ENCODE measurements at places on chromosomes 5 and 9.

- DNase-seq, result no peak
Observed at GRCh38 chr5:154999865-155000264, 13.7 kb upstream of the KIF4B start.

- DNase-seq, result no peak
Observed at GRCh38 chr5:103298607-103299188, 40.1 kb downstream of the MACIR start.

DNA sequence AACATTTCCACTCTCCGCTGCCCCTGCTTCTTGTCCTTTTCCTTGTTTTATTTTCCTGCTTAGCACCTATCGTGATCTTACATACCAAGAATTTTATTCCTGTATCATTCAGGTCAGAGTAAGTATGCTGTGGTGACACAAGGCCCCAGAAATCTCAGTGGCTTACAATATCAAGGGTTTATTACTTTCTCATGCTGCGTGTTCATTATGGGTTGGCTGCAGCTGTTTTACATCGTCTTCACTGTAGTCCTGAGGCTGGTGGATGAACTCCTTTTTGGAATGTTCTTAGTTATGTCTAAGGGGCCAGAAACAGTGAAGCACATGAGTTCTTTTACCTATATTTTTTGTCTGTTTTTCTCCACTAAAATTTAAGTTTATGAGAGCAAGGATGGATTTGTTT is 51.2 kb downstream of the FCHO2 start:
- no peak for DNase-seq

GRCh38 chr9:99368341-99369326 is 146.6 kb downstream of the SEC61B start:
- peak; percentile 67 for DNase-seq

- no peak for DNase-seq
Observed at GRCh38 chr9:2385746-2386145, 235.8 kb upstream of the VLDLR start.

GRCh38 chr9:107178293-107178692 is 104.8 kb upstream of the RAD23B start:
- no peak for DNase-seq

- no peak for DNase-seq
Observed at GRCh38 chr5:33242277-33242676, 198.5 kb upstream of the TARS1 start.

GRCh38 chr5:51392689-51393199 is 9.5 kb downstream of the ISL1 start:
- no peak for DNase-seq

GRCh38 chr5:24005384-24005783 is 498.0 kb downstream of the PRDM9 start:
- DNase-seq, result no peak

- no peak for DNase-seq
Observed at GRCh38 chr9:112575107-112575506, 88.5 kb downstream of the KIAA1958 start.

DNA sequence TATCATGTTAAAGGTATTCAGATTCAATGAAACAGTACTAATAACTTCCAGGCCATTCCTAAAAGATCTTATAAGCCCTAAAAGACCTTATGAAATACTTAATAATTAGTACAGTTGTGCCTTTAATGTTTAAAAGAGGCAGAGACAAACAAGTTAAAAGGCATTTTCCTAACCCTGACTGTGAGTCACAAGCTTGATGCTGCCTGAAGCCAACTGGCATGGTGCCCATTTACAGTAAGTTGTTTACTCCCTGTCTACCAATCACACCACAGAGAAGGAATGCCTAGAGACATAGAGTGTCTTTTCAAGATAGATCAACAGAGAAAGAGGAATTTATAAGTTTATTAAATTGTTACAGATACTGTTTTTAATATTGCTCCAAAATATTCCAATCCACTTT is 47.8 kb downstream of the NR3C1 start:
- DNase-seq, result peak; percentile 38

DNA sequence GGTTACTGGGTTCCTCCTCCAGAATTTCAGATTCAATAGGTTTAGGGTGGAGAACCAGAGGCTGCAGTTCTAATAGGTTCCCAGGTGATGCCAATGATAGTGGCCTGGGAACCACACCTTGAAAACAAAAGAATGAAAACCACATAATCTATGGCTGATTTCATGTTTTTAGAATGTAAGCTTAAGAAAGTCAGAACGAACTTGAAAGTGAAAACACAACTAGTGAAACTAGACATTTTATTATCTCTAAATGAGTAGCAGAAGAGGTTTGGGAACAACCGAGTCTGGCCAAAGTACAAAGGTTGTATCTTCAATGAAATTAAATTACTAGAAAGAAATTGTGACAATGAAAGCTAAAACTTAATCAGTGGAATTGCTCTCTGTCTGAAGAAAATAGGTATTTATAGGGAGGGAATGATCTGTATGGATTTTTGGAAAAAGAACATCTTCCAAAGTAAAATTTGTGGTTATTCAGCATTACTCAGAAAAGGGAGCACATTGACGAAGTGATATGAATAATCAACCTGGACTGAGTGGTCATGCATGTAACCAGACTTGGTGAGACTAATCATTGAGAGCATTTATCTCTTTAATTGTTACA is 24.9 kb upstream of the CEP120 start:
- no peak for DNase-seq

GRCh38 chr9:100619194-100619593 is 41.3 kb downstream of the CAVIN4 start:
- no peak for DNase-seq
